ENCODE measurements at places on chromosomes 4 and X.

DNA sequence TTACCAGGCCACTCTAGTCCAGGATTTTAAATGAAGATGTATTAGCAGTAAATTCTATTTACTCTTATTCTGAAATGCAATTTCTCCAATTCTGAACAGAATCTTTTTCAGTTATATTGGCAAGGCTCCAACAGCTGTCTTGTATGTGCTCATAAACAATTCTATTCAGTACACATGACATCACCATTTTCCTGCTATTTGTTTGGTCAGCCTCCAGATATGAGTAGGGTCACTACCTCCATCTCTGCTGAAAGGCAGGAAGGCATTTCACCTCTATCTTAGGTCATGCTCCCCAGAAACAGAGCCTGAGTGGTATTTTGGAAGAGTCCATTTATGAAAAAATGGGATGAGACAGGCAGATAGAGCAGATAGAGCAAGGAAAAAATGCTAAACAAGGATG is 151.1 kb upstream of the ADGRL3 start:
- DNase-seq: no peak

- no peak for DNase-seq
These were observed 999.1 kb downstream of the STPG2 start for GRCh38 chr4:97144199-97144598.

DNA sequence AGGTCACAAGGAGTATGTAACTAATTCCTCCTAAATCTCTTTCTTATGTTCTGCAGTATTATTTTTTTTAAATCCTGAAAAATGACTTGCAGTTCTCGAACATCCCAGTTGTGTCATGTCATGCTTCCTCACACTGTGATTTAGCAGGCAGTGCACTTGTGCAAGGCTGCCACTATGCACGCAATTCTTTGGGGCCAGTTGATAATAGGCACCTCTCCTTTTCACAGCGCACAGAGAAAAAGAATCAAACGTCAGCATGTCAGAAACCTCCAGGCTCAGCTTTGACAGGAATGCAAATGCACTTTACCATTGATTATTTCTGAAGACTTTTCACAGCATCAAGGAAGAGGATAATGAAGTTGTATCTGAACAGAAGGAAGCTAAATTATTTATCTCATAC is 62.9 kb downstream of the FGF13 start:
- DNase-seq: no peak

DNA sequence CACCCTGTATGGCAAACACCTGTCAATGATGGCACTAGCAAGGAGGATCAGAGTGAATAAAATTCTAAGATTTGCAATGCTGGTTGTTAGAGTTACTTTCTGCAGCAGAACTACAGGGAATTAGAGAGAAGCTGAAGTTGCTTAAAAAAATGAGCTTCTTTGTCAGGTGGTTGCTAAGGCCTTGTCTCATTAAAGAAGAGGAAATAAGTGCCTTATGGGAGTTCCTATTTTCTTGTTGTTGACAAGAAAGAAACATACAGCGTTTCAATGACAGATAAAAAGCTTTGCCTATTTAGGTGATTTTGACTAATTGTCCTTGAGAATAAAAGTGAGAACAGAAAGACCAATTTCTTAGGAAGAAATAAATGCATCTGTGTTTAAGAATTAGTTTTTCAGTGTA is 106.0 kb upstream of the ARHGAP24 start:
- DNase-seq: no peak

DNA sequence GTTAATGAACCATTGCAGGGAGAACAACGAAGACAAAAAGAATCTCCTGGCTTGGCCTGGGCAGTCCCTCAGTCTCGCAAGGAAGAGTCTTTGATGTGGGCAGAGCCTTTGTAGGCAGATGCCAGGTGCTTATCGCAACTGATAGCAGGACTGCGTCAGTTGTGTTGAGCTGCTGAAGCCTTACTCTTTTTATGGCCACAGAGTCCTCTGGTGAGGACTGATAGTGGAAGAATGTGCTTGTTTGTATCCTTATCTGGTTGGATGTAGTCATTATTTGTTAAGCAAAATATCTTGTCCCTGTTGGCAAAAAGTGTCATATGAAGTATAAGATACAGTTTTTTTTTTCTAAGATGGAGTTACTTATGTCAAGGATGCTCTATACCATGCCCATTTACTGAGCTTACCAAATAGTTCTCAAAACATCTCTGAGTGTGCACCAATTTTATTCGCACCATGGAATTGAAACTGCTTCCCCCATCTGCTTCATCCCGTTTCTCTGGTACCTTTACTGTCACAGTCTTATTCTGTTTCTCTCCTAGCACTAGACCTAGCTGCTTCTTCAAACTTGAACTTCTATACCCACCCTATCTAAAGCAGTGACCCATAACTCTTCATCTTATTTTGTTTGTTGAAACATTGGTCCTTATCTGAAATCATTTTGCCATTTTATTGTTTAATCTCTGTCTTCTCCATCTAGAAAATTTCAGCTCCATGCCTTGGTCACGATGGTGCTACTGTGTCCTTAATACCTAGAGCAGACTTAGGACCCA is 47.0 kb upstream of the SPRY1 start:
- no peak for DNase-seq

- DNase-seq: no peak
These were observed 42.0 kb upstream of the GPR78 start for GRCh38 chr4:8538076-8538702.

GRCh38 chr4:76494243-76494642 is 59.2 kb downstream of the SHROOM3 start:
- no peak for DNase-seq

GRCh38 chr4:177607111-177607573 is 164.9 kb upstream of the AGA start:
- DNase-seq: no peak

DNA sequence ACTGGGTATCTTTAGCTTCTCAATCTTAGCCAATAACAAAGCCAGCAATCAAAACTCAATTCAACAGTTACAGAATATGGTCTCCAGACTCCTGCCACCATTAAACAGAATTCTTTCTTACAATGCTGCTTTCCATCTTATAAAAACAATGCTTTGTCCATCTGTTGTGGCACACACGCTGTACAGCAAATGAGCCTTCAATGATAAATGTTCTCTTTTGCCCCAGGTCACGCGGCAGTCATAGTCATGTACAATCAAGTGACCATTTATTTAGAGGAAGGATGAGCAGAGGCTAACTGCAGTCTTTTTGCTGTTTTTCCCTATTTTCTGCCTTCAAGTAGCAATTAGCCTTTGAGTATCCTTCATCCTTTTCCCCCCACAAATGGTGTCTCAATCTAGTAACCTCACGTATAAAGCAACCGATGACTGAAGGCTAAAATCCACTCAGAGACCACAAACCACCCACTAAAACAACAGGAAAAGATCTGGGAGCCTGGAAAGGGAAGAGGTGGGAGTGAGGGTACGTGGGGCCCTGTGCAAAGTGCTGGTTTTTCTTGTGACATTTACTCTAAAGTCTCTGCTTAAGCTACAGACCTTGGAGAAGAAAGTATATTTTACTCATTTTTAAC is 24.4 kb downstream of the TRIM2 start:
- DNase-seq: no peak

- no peak for DNase-seq
These were observed 73.0 kb downstream of the ABLIM2 start for GRCh38 chr4:8085491-8086117.

DNA sequence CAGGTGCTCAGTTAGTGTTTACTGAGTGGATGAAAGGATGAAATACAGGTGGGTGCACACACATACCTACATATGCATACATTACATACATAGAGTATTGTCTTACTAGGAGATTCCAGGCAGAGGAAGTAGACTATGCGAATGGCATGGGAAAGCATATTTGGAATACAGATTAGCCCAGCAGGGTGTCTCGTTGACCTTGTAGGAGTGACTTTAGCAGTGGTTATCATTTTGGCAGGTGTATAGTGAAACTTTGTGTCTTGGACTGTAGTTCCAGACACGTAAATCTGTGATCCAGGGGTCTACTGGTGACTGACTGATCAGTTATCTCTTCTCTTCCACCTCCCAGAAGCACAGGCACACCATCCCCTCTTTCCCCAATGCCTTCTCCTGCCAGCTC is 86.3 kb downstream of the KLHL8 start:
- no peak for DNase-seq

DNA sequence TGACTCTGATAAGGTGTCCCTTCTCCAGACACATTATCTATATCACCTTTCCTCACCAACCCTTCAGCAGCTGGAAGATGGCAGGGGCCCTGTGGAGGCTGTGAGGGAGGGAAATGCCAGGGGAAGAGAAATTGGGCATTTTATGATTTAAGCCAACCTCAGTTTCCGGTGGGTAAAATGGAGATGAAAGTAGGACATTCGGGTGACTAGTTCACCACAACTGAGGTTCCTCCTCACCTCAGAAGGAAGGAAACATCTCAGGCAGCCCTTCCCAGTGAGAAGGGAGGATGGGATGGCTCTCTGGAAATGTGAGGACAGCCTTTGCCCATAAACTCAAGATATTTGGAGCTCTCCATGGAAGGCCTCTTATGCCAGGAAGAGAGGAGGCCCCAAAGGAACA is 251.5 kb downstream of the MID1IP1 start:
- DNase-seq: no peak

Data from cerebellar nuclear complex (tissue), 1 donor.